ENCODE measurements at places on chromosomes 2 and 18.

DNA sequence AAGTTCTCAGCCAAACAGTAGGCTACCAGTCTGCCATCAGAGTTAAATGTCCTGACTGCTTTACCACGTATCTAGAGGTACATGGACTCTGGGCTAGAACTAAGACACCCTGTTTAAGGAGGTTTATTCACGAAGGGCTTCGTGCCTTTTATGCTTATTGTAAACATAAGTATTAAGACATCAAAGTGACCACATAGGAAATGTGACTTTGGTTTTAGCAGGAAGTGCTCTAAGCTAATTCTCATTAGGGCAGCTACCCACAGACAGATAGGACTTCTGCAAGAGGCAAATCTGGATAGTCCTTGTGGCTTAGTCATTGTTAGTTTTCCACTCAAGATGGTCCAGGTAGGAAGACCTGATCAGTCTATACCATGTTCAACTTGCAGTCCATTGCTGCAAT, 233.3 kb upstream of the MGAT5 start:
- no peak for DNase-seq

GRCh38 chr2:218569661-218570500, 1.2 kb downstream of the CNOT9 start:
- no peak for DNase-seq

DNA sequence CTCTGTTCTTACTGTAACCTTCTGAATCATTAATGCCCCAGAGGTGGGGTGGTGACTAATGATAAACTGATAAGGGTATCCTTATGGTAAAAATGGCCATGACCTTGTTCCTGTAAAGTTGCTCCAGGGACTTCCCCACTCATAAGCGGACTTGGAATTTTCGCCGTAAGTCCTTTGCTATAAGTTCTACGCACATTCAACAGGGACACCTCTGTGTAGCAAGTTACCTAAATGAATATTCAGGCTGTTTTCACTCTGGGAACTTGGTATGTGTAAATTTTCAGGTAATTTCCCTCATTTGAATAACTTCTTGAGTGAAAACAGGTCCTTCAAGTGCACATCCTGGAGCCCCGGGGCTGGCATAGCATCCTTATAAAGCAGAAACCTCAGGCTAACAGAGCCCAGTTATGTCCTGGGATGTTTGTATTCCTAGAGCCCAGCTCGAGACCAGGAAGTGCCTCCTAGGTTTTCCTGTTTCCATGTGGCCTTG, 9.4 kb upstream of the AGFG1 start:
- DNase-seq = no peak

- no peak for DNase-seq
Measured at GRCh38 chr2:239455436-239456203, 54.8 kb upstream of the HDAC4 start.

GRCh38 chr18:35728676-35729075, 147.1 kb downstream of the GALNT1 start:
- no peak for DNase-seq

DNA sequence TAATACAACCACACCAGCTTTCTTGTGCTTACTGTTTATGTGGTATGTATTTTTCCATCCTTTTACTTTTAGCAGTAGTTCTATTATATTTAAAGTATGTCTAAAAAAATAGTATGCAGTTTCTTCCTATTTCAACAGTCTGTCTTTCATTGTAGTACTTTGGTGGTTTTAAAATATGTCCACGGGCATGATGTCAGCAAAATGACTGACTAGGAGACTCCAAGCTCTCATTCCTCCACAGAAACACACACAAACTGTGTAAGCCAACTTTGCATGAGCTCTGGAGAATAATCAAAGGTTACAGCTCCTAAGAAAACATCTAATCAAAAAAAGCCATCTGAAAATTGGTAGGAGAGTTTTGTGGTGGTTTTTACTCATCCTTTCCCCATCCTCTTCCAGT, 56.1 kb downstream of the TEX51 start:
- DNase-seq = no peak

- DNase-seq = no peak
Measured at GRCh38 chr2:237345891-237346640, 67.9 kb downstream of the COL6A3 start.

DNA sequence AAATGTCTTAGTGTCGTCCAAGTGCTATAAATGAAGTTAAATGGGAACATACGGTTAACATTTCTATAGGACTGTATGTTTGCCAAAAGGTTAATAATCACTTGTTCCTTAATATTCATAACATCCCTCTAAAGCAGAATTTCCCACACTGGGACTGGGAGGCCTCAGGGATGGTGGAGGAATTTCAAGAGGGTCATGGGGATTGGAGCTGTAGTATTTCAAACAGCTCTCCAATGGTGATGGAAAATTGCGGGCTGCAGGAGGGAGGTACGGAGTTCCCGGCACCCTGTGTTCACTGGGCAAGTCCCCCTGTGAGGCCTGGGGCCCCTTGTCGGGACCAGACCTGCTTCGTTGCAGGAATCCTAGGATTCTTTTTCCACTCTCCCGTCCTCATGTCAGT, 39.8 kb upstream of the CTAGE1 start:
- DNase-seq = no peak

- DNase-seq = no peak
Measured at GRCh38 chr2:170002096-170002495, 174.8 kb downstream of the UBR3 start.

DNA sequence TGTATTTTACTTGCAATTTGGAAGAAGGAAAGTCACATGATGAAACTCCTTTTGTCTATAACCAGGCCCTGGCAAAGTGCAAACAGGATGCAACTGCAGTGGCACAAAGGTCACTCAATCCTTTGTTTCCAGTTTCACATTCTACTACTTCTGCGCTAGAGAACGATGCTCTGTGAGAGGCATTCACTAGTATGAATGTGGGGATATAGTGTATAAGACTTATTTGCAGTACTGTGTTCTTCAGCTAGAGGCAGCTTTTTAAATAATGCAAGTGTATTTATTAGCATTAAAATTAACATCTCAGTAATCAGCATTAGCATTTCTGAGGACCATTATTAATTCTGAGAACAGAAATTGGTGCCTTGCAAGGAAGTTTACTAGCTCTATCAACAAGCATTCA, 68.9 kb downstream of the PRPF40A start:
- no peak for DNase-seq

Data from fibroblast of skin of left biceps (primary cell).